Fibroblast of skin of scalp (primary cell): ENCODE measurements at places on chromosomes 11 and 22.

DNA sequence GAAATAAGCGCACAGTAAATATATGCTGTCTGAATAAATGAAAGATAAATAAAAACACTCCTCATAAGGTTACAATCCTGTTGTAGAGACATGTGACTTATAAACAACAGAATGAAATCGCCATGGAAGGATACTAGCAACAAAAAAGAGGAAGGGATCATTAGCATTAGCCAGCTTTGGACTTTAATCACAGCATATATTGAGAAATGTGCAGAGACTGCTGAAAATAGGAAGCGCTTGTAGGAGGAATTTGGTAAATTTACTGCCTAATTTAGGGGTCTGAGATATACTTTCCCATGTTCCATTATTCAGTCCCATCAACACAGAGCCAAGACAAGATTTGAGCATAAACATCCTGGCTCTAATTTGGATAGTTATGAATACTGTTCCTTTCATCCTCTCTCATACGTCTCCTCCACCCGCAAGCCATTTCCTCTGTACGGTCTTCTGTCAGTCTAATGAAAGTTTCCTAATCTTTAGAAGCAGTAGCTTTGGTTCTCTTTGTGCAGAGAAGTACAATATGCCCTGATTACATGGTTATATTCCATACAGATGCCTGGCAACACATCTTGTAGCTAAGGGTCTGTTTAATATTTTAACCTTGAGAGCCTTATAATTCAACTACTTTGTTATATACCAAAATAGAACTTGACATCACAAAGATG lies 37.1 kb upstream of the AKIP1 start:
- DNase-seq = no peak

- DNase-seq = no peak
These were observed 958.5 kb downstream of the BRD1 start for GRCh38 chr22:48869161-48869560.

- peak; percentile 92 for DNase-seq
These were observed 13.8 kb downstream of the PHLDB1 start for GRCh38 chr11:118621071-118621783.

- no peak for DNase-seq
These were observed 30.0 kb downstream of the FSHB start for GRCh38 chr11:30260813-30261212.

GRCh38 chr11:130804306-130805076 lies 111.8 kb downstream of the SNX19 start:
- no peak for DNase-seq

DNA sequence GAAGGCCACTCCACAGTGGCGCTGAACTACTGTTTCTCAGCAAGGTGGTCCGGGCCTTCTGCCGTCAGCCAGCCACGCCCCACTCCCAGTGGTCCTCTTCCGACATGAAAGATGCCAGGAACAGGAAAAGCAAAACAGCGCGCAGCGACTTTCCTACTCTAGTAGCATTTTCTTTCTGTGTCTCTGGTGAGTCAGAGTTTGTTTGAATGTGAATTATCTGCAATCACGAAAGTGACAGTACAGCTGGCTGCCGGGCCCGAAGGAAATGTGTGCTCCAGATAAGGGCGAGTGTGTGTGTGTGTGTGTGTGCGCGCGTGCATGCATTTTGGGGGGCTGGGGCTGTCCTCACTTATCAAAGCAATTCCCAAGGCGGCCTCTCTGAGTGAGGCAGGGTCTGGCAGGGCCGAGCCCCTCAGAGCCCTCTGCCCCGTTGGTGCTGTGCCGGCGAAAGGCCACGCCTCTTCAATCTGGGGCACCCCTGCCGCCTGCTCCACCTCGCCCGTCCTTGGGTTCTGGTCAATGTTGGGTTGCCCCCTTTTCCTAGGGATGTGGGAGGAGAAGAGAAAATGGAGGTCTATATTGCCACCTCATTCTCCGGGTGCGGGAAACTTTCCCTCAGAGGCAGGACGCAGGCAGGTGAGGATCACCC lies 288.5 kb downstream of the KIRREL3 start:
- DNase-seq = peak; percentile 47

DNA sequence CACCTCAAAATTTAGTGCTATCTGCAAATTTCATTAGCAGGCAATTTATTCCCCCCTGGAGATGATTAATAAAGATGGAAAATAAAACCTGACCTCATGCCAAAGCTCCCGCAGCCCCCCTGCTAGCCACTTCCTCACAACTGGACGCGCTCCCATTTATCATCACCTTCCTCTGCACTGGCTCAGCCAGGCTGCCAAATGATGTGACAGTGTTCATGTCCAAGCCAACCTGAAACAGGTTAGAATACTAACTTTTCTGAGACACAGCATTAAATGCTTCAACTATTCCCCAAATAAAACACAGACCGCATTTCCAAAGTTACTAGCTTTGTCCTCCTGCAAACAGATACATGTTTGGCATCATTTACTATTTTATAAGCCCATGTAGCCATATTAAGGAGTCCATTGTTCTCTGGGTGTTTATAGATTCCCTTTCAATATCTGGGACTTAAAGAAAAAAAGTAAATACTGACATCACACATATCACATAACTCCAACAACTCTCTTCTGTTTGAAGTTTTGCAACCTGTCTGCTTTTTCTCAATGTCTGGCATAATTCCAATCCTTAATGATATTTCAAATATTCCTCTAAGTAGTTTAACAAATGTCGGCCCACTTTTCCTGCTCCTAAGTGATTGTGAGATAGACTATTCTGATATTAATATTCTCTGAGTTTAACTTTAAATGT lies 829.7 kb upstream of the FAT3 start:
- DNase-seq = no peak

GRCh38 chr22:29625090-29625825 lies 21.8 kb downstream of the NF2 start:
- peak; percentile 84 for DNase-seq

DNA sequence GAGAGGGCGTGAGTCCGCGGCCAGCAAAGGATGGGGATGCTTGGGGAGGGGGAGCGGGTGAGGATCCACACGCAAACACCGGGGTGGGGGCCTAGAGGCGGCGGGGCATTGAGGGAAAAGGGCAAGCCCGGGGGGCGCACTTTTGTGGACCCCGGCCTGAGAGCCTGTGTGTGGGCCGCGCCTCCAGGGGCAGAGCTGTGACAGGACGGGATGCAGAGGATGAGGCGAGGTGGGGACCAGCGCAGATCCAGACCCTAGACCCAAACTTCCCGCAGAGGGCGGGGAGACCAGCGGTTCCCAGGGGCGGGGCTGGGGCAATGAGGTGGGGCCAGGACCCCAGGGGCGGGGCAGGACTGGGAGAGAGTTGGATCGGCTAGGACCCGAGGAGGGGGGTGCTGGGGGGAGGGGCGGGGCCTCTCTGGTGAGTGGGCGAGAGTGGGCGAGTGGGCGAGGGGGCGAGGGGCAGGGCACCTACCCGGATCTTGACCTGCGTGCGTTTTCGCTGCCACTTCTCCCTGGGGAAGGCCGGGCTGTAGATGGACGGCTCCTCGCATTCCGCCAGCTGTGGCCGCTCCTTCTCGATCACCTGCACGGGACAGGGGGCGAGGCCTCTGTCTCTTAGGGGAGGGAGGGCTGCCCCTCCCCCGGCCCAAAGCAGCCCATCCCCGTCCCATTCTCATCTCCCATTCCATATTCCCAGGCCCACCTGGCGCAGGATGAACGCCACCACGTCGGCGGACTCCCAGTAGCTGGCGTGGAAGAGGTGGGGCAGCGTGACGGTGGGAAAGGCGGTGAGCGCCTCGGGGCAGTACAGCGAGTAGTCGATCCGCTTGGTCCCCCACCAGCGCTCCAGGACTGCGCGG lies 10.6 kb downstream of the PITPNM1 start:
- no peak for DNase-seq

DNA sequence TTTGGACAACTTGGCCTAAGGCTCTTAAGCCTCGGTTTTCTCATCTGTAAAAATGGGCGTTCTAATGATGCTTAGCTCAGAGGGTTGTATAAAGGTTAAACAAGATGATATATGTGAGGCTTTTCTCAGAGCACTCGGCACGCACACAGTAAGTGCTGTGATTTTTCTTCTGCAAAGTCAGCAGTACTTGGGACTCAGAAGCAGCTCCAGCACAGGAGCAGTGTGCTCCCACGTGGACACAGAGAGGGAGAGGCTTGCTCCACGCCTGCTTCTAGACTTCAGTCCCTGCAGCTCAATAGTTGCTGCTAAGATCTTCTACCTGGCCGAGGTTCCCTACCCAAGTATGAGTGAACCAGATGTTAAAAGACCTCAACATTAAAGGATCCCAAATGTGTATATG lies 39.9 kb upstream of the PHF21A start:
- DNase-seq = no peak

GRCh38 chr11:133705873-133706272 lies 139.4 kb downstream of the SPATA19 start:
- no peak for DNase-seq

DNA sequence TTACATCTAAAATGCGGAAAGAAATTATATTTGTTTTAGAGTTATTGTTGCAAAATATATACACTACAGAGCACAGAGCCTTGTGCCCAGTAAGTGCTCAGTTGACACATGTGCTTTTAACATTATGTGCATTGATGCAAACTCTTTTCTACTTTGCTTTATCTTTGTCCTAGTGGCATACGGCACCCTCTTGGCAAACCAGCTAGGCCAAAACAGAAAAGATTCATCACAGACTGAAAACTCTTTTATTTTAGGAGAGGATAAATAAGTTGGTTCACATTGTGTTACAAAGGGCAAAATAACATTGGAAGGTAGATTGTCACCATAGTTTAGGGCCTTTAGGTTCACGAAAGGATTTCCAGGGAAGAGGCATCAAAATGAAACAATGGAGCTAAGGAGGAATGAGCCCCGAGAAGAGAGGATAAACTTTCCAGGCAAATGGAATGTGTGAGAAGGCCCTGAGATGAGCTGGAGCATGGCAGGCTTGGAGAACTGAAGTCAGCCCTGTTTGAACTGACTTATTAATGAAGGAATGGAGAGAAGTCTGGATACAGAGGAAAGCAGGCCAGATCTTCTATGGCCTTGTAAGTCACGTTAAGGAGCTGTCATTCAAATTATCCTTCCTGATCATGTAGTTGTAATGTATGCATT lies 23.5 kb upstream of the TOP3B start:
- DNase-seq = no peak

DNA sequence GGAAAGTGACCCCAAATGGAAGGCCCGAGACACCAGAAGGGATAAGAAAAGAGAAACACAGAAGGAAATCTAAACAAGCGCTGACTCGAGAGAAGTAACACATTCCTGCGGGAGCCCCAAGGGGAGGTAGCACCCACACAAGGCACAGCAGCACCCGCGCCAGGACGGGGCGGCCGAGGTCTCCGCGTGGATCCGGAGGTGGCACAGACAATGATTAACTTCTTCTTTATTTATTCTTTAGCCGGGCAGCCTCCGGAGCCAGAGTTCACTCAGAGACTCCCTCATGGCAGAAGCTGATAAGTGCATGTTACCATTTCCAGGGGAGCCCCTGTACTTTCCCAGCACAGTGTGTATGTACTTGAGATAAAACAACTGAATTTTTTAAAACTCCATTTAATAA lies 5.1 kb downstream of the TOLLIP start:
- no peak for DNase-seq

GRCh38 chr11:2903672-2904011 lies 18.1 kb upstream of the CDKN1C start:
- DNase-seq = no peak

DNA sequence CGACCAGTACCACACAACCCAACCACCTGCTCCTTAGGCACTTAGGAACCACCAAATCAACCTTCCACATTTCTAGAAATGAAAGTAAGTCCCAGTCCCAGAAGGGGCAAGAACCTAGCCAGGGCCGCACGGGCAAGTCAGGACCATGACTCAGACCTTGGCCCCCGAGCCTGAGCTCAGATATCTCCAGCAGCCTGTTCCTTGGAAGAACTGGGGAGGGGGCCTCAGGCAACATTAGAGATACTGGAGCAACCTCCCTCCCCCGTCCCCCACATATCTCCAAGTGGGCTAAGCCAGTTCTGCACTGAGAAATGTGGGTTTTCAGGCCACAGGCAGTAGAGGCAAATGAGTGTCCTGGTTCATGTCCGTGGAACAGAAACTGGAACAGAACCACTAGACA lies 7.7 kb downstream of the ARAP1 start:
- DNase-seq = no peak

GRCh38 chr22:22870577-22871404 lies 16.8 kb upstream of the IGLL5 start:
- no peak for DNase-seq

GRCh38 chr22:21646608-21647590 lies 4.8 kb downstream of the SDF2L1 start:
- DNase-seq = peak; percentile 77

DNA sequence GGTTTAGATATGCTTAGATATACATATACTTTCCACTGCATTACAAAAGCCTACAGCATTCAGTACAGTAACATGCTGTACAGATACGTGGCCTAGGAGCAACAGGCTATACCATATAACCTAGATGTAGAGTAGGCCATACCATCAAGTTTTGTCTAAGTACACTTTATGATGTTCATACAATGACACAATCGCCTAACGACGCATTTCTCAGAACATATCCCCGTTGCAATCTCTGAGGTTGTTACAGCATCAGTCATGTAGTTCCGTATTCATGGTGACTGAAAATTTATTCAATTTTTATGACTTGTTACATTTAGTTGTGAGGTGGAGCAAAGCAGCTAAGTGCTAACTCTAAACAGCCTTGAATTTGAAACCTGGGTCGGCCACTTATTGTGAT lies 6.7 kb downstream of the ZBTB44 start:
- DNase-seq = no peak

- no peak for DNase-seq
These were observed 59.1 kb downstream of the SCGB1A1 start for GRCh38 chr11:62477927-62478326.

- DNase-seq = no peak
These were observed 61.0 kb downstream of the CYTH4 start for GRCh38 chr22:37343348-37343747.

DNA sequence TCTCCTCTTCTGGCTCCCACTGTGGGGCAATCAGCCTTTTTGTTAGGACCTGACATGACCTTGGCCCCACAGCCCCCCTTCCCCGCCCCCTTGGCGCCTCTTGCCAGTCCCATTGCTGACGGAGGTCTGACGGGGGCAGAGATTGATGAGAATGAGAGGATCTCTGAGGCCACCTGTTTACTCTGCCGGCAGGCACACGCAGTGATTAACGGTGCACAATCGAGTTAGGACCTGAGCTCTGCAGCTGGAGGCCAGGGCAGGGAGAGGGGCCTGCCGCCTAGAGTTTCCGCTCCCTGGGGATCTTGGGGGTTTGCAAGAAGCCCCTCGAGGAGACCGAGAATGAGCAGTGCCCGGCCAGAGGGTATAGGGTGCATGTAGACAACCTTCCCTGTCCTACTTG lies 6.8 kb upstream of the CHRM1 start:
- no peak for DNase-seq

DNA sequence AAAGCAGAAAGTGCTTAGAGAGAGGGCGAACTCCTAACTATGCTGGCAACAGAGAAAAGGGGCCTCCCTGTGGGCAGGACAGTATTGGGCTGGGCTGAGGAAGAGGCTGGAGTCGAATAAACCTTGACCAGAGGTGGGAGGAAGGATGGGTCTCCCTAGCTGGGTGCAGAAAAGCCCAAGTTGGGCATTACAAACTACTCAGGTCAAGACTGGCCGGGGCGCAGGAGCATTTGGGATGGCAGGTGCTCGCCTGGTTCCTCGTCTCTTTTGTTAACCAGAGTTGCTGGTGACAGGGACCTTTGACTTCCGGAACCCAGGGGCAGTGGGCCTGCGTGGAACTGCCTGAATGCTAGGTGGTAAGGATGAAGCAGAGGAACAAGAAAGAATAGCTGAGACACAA lies 80.3 kb upstream of the SHISAL1 start:
- DNase-seq = no peak
